ENCODE measurements at places on chromosomes 12 and 14. TPM values are rescaled to one million over a fixed set of nuclear protein-coding genes. Genes with fewer than 3 reads are reported as not detected.
A peak's percentile ranks its signal among the peaks of the same experiment; 100 is the strongest.

GRCh38 chr12:63753743-63754142 is 26.0 kb upstream of the RXYLT1 start:
- DNase-seq: no peak

DNA sequence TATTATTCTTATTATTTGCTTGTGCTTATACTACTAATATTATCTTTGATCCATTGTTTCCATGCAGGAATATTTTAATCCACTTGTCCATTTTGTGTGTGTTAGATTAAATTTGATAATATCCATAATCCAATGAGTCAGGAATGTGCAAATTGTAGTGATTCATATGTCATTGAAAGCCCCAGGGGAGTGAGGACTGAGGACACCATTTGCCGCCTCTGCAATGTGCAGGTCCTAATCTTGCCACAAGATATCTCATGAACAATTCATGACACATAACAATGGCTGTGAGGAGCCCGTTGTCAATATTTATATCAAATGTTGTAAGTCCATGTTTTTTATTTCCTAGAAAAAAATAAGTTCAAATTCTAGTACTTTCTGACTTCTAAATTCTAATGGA is 250.5 kb downstream of the ZFP36L1 start:
- no peak for DNase-seq

DNA sequence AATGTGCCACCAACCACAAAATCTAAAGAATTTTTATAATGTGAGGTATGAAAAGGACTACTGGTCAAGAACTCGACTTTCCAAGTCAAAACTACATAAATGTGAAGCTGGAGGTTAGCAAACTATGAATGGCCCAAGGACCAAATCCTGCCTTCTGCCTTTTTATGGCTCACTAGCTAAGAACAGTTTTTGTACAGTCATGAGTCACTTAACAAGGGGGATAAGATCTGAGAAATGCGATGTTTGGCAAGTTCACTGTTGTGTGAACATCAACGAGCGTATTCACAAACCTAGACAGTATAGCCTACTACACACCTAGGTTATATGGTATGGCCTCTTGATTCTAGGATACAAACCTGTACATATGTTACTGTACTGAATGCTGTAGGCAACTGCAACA is 28.2 kb downstream of the FERMT2 start:
- peak; percentile 33 for DNase-seq

GRCh38 chr14:71300566-71301330 is 393.5 kb downstream of the PCNX1 start:
- no peak for DNase-seq

The CCDC196 gene
- polyA plus RNA-seq: 0.29 TPM

- DNase-seq: no peak
These were observed 968.6 kb upstream of the USP15 start for GRCh38 chr12:61291647-61292046.

The LUM gene
- 52.1 TPM for polyA plus RNA-seq

- DNase-seq: no peak
These were observed 40.9 kb downstream of the NT5DC3 start for GRCh38 chr12:103799857-103800771.

DNA sequence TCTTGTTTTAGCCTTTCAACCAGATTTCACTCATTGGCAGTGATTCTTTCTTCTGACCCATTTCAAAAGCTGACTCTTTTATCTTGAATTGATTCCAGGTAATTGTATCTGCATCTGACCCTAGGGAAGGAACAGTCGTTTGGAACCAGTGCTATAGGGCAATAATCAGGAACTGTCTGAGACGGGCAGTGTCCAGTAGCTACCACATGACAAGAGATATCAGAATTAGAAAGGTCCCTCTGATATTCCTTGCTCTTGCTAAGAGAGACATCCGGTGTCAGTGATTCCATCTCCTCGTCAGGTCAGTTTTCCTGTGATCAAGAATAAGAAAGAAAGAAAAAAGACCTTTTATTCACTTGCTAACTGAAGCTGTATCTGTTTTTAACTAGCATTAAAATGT is 47.8 kb upstream of the PDE3A start:
- no peak for DNase-seq

The HOXC11 gene
- 2.3 TPM for polyA plus RNA-seq

DNA sequence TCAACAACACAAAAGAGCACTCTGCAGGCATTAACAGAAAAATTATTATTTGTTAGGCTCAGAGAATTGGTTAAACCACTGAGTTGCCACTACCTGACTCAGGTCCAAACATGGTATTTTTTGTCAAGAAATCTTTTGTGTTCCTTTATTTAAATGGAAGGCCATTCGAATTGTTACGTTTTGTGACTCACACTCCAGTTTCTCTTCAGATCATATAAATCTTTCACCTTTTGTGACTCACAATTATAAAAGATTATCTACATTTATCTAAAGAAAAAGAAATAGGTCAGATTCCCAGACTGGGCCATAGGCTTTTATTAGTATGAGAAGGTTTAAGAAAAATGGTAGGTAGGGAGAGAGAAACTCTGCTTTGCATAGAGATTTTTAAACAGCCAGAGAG is 669.8 kb downstream of the GALC start:
- DNase-seq: no peak

The STXBP6 gene
- polyA plus RNA-seq: 7.1 TPM

DNA sequence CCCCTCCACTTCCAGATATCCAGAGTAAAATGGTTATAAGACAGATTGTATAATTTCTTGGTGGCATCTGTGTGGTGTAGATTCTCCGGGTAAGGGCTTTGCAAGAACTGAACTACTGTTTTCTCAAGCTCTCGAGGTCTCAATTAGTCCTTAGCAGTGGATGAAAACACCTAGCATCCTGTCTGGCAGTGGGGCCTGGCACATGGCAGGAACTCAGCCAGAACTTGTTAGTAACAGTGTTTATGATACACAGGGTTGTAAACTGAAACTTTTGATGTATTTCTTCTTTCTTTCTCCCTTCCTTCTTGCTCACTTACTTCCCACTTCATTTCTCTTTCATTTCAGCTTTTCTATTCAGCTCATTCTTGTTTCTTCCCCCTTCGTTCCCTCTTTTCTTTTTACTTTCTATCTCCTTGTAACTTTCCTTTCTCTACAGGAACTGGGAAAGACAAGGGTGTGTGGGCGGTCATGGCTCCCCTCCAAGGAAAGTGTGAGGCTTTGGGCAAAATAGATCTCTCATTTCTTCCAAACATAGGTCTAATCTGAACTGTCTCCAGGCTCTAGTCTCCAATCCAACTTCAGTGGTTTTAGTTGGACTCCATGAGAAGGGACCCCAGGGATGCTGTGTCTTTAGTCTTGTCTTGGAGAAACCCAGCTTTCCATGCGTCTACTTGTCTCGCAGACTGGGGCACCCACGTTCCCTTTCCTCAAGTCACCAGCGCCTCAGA is 159.7 kb downstream of the PAH start:
- no peak for DNase-seq

DNA sequence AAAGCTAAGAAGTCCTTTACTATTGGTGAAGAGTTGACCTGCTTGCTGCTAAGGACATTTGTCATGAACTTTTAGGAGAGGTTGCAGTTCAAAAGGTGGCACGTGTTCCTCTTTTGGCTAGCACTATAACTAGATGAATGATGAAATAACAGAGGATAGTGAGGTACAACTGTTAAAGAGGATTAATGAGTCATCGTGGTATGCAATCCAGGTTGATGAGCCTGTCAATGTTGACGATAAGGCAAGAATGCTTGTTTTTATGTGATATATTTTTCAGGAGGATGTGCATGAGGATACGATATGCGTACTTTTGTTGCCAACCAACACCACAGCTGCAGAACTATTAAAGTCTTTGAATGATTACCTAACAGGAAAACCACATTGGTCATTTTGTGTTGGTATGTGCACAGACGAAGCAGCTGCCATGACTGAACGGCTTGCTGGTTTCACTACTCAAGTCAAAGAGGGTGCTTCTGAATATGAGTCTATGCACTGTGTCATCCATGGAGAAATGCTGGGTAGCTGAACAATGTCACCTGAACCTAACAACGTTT is 10.6 kb downstream of the CEP128 start:
- no peak for DNase-seq

The PRB2 gene
- not detected for polyA plus RNA-seq

- no peak for DNase-seq
These were observed at the start of gene CLIP1 for GRCh38 chr12:122421821-122422729. Gene CLIP1, minus strand, starts transcription at chr12:122422669. Its CDS starts 42,217 bp downstream, at chr12:122380452.

DNA sequence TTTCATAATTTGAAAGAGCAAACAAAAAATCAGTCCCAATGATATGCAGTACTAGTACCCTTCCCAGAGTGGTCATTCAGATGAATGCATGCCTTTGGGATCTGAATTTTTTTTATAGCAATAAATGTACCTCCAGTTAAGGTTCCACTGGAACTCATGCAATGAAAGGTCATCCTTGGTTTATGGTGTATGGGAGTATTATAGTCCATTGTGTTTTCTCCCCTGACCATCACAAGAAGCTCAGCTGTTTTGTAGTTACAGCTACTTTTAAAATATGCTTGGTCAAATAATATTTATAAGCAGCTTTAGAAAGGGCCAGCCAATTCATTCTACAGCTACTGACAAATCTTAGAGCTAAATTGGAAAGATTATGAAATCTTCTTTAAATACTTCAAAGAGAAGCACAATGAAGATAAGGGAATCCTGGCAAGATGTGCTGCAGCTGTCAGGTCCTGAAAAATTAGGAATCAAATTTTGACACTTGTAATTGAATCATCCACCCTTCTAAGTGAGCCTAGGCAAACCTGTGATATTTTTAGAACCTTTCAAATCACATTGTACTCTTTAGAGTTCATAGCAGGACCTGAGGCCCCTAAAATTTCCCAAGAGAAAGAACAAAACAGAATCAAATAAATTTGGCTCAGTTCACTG is 46.5 kb downstream of the IFT81 start:
- no peak for DNase-seq

DNA sequence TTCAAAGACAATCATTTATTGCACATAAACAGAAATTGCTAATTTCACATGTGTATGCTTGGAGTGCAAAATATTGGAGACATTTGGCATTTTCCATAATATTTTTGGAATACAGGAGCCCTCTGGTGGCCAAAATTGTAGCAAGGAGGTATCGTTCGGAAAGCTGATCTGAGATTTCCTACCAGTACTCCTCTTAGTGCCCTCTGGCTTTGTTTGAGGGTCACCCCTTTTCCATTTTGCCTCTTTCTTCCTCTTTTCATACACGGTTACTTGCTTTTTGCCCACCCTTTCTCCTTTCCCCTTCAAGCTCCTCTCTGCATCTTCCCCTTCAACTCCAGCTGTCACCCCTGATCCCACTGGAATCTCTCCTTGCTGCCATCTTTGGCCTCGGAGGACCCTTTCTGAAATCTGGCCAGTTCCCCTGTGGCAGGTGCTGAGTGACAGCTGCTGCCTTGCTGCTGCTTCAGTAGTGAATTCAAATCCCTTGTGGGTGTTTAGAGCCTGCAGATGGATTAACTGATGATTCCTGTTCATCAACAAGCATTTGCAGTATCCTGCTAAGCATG is 164.6 kb upstream of the PARP11 start:
- DNase-seq: peak; percentile 51

The ARF6 gene
- 78.4 TPM for polyA plus RNA-seq

The SMOC1 gene
- polyA plus RNA-seq: 2.5 TPM

The L2HGDH gene
- 13.7 TPM for polyA plus RNA-seq

- DNase-seq: no peak
These were observed 57.1 kb downstream of the ANO4 start for GRCh38 chr12:100851637-100852036.

- DNase-seq: no peak
These were observed 10.0 kb upstream of the GPR68 start for GRCh38 chr14:91254461-91254860.

DNA sequence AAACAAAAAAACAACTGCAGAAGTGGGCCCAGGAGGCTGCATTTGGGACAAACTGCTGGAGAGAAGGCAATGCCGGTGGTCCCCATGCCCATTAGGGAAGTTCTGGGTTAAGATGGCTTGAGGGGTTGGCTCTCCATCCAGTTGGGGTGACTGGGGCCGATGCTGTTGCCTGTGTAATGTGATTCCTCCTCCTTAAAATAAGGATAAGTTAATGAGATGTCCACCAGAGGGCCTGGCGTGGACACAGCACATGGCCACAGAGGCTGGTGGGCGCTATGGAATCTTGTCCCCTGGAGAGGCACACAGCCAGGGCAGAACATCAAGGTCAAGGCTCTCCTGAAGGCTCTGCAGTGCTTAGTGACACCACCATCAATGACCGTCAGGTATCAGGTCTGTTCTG is 1.0 kb upstream of the TESC start:
- no peak for DNase-seq

The SDSL gene
- 18.2 TPM for polyA plus RNA-seq

The NKX2-1 gene
- not detected for polyA plus RNA-seq

DNA sequence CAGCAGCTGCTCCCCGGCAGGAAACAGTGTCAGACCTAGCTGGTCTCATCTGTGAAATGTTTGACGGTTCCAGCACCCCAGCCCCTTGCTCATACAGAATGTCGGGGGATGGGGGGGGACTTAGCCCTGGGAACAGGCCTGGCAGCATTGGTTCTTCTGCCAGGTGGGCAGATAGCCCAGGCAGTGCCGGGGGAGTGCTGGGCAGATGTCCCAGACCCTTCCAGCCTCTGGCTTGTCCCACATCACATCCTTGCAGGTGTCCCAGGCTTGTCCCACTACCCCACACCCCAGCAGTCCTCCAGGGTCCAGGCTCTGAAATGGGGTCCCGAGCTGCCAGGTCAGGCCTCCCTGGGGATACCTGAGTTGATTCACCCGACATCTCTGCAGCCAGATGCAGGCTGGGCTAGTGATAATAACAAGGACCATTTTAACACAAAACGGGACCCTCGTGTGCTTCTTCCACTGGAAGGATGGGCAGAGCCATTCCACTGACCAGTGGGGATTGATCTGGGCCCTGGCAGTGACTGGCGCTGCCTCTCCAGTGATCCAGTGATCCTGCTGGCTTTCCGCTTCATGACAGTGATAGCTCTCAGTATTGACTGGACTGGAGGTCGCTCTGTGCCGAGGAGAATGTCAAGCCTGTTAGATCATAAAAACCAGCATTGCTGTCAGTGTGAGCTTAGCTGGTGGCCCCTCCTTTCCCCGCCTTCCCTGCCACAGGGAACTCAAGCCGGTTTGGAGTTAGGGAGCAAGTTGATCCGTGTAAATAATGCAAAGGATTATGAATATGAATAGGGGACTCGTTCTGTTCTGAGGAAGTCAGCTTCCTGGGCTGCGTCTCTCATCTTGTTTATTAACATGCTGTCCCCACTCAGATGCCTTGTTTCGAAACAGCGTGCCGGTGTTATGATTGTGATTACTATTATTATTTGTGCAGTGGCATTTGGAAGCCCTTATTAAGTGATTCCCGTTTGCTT is 180.6 kb downstream of the AACS start:
- DNase-seq: no peak

GRCh38 chr12:107649661-107650061 is 35.9 kb upstream of the PWP1 start:
- peak; percentile 49 for DNase-seq

GRCh38 chr12:33322519-33322918 is 117.1 kb downstream of the SYT10 start:
- DNase-seq: no peak

GRCh38 chr14:73463411-73463810 is 5.1 kb upstream of the NUMB start:
- DNase-seq: no peak

The LRFN5 gene
- 9.3 TPM for polyA plus RNA-seq

GRCh38 chr12:70963081-70963660 is 42.6 kb upstream of the PTPRR start:
- DNase-seq: no peak

The DLGAP5 gene
- polyA plus RNA-seq: 32.8 TPM

GRCh38 chr14:104724981-104725771 is 1.1 kb downstream of the ADSS1 start:
- DNase-seq: no peak

The RPS6KL1 gene
- polyA plus RNA-seq: 0.71 TPM

GRCh38 chr12:26845984-26846383 is 13.0 kb upstream of the ITPR2 start:
- no peak for DNase-seq

- DNase-seq: no peak
These were observed 278.2 kb upstream of the SFSWAP start for GRCh38 chr12:131432532-131433260.

- DNase-seq: no peak
These were observed 1.8 kb upstream of the COX14 start for GRCh38 chr12:50110127-50110761.
